ENCODE measurements at places on chromosomes 13 and 19.

- no peaks in the 10 kb centered on the region for H3K36me3 ChIP-seq
- H3K27ac ChIP-seq, result no peak overlapping the region
- no peak for DNase-seq
- no peak overlapping the region for H3K4me3 ChIP-seq
- peaks cover 45% of the 10 kb centered on the region for H3K27me3 ChIP-seq
These were observed 3.5 kb downstream of the SELENOV start for GRCh38 chr19:39518458-39518857.

- H3K4me3 ChIP-seq, result no peak overlapping the region
- no peaks in the 10 kb centered on the region for H3K36me3 ChIP-seq
- DNase-seq, result no peak
- no peak overlapping the region for H3K27ac ChIP-seq
- no peaks in the 10 kb centered on the region for H3K4me1 ChIP-seq
These were observed 416.4 kb downstream of the ITGBL1 start for GRCh38 chr13:101868585-101869469.

- H3K4me3 ChIP-seq, result no peak overlapping the region
- DNase-seq, result no peak
- no peaks in the 10 kb centered on the region for H3K27me3 ChIP-seq
These were observed 97.3 kb downstream of the STARD13 start for GRCh38 chr13:33188093-33188882.

DNA sequence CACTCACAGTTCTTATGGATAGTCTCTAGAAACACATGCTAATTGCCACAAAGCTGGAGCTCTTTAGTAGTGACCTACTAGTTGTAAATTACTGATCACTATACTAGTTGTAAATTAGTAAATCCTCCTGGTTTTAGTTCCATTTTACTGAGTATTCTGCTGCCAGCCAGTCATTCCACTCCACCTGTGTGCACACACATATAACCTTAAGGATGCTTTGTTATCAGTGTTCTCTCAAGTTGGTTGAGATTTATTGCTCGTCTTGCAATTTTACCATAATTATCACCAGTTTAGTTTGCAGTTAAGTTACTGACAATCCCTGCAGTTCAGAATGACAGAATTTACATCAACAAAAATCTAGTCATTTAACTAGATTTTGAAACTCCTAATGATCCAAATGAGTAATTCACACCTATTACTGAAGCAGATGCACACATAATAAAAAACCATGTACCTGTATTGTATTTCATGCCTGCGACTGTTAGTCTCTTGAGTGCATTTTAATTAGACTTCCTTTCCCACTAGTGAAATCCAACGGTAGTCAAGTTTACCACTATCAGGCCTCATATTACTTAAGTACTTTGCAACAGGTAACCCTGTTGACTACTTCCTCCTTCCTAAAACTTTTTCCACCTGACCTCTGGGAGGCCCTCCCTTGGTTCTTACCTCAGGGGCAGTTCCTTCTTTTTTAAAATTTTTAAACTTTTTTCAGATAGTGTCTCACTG lies 7.6 kb downstream of the TPT1 start:
- peaks cover 16% of the 10 kb centered on the region for H3K4me1 ChIP-seq
- peaks cover 26% of the 10 kb centered on the region for H3K36me3 ChIP-seq
- H3K4me3 ChIP-seq, result no peak overlapping the region

DNA sequence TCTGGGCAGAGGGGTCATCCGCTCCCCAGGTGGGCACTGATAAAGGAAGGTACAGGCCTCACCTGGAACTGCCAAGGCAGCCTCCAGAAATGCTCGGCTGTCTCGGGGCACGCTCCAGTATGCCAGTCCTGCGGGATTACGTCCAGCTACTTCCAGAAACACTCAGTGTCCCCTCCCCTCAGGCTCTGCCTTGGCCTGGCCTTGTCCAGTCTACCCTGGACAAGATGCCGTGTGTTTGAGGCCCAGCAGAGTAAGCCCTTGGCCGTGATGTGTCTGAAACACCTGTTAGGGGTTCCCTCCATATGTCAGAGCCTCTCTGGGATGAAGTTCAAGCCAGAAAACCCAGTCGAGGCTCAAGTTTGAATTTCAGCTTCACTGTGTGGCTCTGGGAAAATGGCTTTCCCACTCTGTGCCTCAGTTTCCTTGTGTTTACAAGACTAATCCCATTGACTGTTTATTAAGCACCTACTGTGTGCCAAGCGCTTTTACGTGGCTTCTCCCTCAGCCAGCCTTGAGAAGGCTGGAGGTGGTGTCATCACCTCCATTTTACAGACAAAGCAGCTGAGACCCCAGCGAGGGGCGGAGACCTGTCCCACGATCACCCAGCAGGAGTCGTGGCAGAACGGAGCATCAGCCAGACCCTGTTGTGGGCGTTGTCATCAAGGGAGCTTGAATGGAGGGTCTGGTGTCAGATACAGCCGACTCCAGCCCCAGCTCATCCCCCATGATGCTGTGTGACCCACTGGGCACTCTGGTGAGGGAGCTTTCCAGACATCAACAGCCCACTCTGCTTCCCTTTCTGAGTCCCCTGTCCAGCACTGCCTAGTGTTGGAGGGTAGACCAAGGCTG lies 2.0 kb upstream of the PIK3R2 start:
- no peak for DNase-seq
- peaks cover 33% of the 10 kb centered on the region for H3K36me3 ChIP-seq
- H3K4me1 ChIP-seq, result peaks cover 20% of the 10 kb centered on the region

DNA sequence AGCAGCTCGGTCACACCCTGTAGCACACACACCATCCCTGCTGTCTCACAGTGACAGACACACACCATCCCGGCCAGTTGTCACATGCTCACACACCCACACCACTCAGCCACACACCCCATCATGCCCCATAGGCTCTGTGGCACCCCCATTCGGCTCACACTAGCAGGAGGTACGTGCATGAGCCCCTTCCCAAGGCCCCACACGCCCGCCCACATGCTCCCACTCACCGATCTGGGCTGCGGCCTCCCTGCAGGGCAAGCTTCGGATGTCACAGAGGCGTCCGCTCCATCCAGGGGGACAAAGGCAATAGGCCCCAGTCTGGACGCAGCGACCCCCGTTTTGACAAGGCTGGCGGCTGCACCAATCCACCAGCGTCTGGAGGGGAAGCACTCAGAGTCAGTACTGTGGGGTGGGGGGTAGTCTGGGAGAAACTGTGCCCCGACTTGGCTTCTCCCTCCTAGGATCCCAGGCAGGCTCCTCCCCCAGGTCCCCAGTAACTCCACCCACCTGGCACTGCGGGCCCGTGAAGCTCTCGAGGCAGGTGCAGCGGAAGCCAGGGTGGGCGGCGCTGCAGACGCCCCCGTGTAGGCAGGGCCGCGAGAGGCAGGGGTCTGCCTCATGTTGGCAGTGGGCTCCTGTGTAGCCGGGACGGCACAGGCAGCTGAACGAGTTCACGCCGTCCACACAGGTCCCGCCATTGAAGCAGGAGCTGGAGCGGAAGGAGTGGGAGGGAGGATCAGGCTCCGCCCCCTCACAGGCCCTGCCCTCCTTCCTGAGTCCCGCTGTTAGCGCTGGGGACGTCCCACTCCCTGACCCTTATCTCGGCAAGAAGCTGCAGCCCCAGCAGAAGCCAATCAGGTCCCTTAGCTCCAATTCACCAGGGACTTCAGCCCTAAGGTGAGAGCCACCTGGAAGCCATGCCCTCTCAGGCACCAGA lies 20.1 kb downstream of the NOTCH3 start:
- H3K4me1 ChIP-seq, result peaks cover 7% of the 10 kb centered on the region
- peak overlapping the region; percentile 58 for H3K27ac ChIP-seq
- H3K4me3 ChIP-seq, result peak overlapping the region; percentile 55
- peaks cover 3% of the 10 kb centered on the region for H3K36me3 ChIP-seq

- DNase-seq, result no peak
- H3K27ac ChIP-seq, result no peak overlapping the region
- H3K4me3 ChIP-seq, result no peak overlapping the region
These were observed 184.7 kb upstream of the ARGLU1 start for GRCh38 chr13:106752584-106753170.

DNA sequence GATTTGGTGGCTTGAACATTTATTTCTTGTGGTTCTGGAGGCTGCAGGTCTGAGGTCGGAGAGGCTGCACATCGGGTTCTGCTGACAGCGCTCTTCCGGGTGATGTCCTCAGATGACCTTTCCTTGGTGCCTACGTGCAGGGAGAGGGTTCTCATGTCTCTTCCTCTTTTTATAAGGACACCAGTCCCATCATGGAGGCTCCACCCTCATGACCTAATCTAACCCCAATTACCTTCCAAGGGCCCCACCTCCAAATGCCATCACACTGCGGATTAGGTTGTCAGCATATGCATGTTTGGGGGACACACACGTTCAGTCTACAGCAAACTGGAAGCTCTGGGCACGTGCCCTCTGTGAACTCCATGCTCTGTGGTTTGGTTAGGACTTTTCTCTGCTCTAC lies 338.6 kb downstream of the FGF9 start:
- H3K27ac ChIP-seq, result no peak overlapping the region
- H3K4me3 ChIP-seq, result no peak overlapping the region
- H3K4me1 ChIP-seq, result no peaks in the 10 kb centered on the region
- H3K36me3 ChIP-seq, result no peaks in the 10 kb centered on the region
- H3K27me3 ChIP-seq, result no peaks in the 10 kb centered on the region
- no peak for DNase-seq

GRCh38 chr19:41702171-41702651 lies 6.2 kb upstream of the CEACAM5 start:
- H3K36me3 ChIP-seq, result no peaks in the 10 kb centered on the region
- H3K4me1 ChIP-seq, result peaks cover 17% of the 10 kb centered on the region
- no peak for DNase-seq

- no peaks in the 10 kb centered on the region for H3K27me3 ChIP-seq
- H3K4me3 ChIP-seq, result peak overlapping the region; percentile 65
- peaks cover 72% of the 10 kb centered on the region for H3K4me1 ChIP-seq
- peaks cover 11% of the 10 kb centered on the region for H3K36me3 ChIP-seq
These were observed 34.4 kb upstream of the NANOS3 start for GRCh38 chr19:13842291-13843103.

DNA sequence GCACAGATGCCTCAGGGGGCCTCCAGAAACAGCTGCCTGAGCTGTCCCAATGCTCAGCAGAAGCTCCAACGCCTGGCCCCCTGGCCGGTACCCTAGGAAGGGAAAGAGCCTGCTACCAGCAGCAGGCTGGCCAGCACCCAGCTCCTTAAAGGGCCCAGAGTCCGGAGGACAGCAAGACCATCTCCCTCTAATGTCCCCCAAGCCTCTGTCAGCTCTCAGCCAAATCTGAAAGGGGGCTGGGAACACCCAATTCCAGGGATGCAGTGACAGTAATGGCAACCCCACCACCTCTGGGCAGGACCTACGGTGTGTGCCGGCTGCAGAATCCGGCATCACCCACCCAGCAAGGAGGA lies 4.2 kb downstream of the PPP6R1 start:
- H3K27me3 ChIP-seq, result no peaks in the 10 kb centered on the region
- H3K4me3 ChIP-seq, result peak overlapping the region; percentile 14
- no peak for DNase-seq
- H3K4me1 ChIP-seq, result peaks cover 28% of the 10 kb centered on the region
- no peak overlapping the region for H3K27ac ChIP-seq
- peaks cover 28% of the 10 kb centered on the region for H3K36me3 ChIP-seq

DNA sequence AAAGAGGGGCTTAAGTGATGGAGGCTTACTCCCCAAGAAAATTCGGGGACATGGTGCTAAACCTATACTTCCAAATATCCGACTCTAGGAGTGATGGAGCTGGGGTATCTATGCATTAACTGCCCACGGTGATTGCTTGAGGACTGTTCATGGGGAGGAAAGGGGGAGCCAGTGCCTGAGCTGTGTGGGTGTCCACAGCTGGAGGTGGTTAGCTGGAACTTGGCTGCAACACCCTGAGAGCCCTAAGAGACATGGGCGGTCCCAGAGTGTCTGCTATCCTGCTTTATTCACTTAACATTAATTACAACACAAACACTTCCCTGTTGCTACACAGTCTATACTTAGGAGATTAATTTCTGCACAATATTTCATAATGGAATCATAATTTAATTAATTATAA lies 28.1 kb upstream of the POMP start:
- no peaks in the 10 kb centered on the region for H3K36me3 ChIP-seq
- no peak overlapping the region for H3K27ac ChIP-seq
- no peaks in the 10 kb centered on the region for H3K27me3 ChIP-seq
- no peak overlapping the region for H3K4me3 ChIP-seq
- H3K4me1 ChIP-seq, result no peaks in the 10 kb centered on the region
- DNase-seq, result no peak

GRCh38 chr13:22039961-22040360 lies 369.1 kb downstream of the FGF9 start:
- no peaks in the 10 kb centered on the region for H3K27me3 ChIP-seq
- no peak for DNase-seq
- no peak overlapping the region for H3K4me3 ChIP-seq
- no peaks in the 10 kb centered on the region for H3K4me1 ChIP-seq
- H3K36me3 ChIP-seq, result no peaks in the 10 kb centered on the region

DNA sequence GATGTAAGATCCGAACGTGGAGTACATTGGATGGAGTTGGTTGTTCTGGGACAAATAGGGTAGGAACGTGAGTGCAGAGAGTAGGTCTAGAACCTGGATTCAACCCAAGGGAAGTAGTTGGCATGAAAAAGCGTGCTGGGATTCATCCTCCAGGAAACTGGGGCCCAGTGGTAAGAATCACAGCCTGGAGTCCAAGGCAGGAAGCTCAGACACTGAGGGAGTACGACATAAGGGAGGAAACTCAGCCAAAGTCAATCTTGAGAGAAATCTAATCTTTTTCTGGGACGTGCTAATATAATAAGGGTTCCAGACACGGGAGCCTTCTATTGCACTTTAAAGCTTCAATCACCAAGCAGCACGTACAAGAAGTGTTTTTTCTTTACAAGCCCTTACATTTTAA lies 46.4 kb downstream of the DLEU7 start:
- H3K27ac ChIP-seq, result no peak overlapping the region
- no peaks in the 10 kb centered on the region for H3K4me1 ChIP-seq
- no peak for DNase-seq
- no peaks in the 10 kb centered on the region for H3K36me3 ChIP-seq
- no peaks in the 10 kb centered on the region for H3K27me3 ChIP-seq
- no peak overlapping the region for H3K4me3 ChIP-seq

GRCh38 chr19:4732680-4733114 lies 9.1 kb upstream of the DPP9 start:
- H3K36me3 ChIP-seq, result no peaks in the 10 kb centered on the region
- H3K4me3 ChIP-seq, result no peak overlapping the region
- no peak overlapping the region for H3K27ac ChIP-seq
- H3K4me1 ChIP-seq, result peaks cover 3% of the 10 kb centered on the region

- H3K27ac ChIP-seq, result no peak overlapping the region
- H3K36me3 ChIP-seq, result no peaks in the 10 kb centered on the region
- no peak for DNase-seq
- H3K27me3 ChIP-seq, result peaks cover 11% of the 10 kb centered on the region
- H3K4me1 ChIP-seq, result no peaks in the 10 kb centered on the region
These were observed 27.0 kb downstream of the SPTBN4 start for GRCh38 chr19:40493778-40494177.

GRCh38 chr13:25668345-25668744 lies 296.6 kb downstream of the ATP8A2 start:
- no peaks in the 10 kb centered on the region for H3K27me3 ChIP-seq
- no peak overlapping the region for H3K27ac ChIP-seq
- H3K36me3 ChIP-seq, result no peaks in the 10 kb centered on the region
- no peak overlapping the region for H3K4me3 ChIP-seq
- no peaks in the 10 kb centered on the region for H3K4me1 ChIP-seq
- DNase-seq, result no peak

- peaks cover 12% of the 10 kb centered on the region for H3K36me3 ChIP-seq
- H3K27ac ChIP-seq, result peak overlapping the region; percentile 97
- H3K27me3 ChIP-seq, result no peaks in the 10 kb centered on the region
- DNase-seq, result no peak
- peaks cover 6% of the 10 kb centered on the region for H3K4me1 ChIP-seq
- H3K4me3 ChIP-seq, result peak overlapping the region; percentile 72
These were observed 1.7 kb downstream of the TSC22D1 start for GRCh38 chr13:44574466-44574855.

GRCh38 chr13:30453727-30454126 lies 12.0 kb downstream of the HMGB1 start:
- H3K4me3 ChIP-seq, result no peak overlapping the region
- H3K36me3 ChIP-seq, result peaks cover 3% of the 10 kb centered on the region
- no peak overlapping the region for H3K27ac ChIP-seq

- DNase-seq, result no peak
- no peaks in the 10 kb centered on the region for H3K4me1 ChIP-seq
- H3K36me3 ChIP-seq, result no peaks in the 10 kb centered on the region
These were observed 54.5 kb upstream of the MTIF3 start for GRCh38 chr13:27504868-27505194.

Data from large intestine (tissue), 12 donors.